ENCODE measurements at places on chromosomes 7 and 10. TPM values are rescaled to one million over a fixed set of nuclear protein-coding genes. Genes with fewer than 3 reads are reported as not detected.

DNA sequence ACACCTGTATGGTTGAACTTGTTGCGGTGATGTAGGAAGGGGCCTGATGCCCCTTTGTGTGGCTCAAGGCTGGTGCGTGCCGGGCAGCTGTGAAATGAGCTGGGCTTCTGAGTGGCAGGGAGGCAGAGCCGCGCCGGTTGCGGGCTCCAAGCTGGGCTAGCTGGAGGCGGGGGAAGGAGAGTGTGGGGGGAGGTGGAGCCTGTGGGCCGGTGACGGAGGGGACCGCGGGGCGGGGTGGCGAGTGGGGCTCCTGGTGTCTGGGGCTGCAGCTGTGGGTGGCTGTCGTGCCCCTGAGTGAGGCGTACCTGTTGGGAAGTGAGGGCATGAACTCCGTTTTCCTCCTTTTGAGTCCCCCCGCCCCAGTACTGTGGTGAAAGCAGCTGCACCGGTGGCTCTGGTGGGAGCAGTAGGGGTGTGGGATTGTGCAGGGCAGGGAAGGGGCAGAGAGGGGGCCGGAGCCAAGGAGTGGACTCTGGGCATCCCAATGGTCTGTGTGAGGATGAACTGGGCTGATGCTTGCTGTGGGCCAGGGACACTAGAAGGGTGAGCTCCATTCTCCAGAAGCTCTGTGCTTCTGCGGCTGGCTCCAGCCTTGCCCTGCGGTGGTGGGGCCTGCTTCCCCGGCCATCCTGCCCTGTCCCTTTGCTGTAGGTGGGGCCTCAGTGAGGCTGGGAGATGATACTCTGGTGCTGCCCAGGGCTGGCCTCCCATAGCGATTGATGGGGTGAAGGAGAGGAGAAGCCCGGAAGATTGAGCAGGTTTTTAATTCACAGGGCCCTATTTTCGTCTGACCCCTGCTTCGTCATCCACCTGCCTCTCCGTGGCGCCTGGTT lies 41.7 kb downstream of the INPP5A start:
- peak; percentile 33 for DNase-seq

DNA sequence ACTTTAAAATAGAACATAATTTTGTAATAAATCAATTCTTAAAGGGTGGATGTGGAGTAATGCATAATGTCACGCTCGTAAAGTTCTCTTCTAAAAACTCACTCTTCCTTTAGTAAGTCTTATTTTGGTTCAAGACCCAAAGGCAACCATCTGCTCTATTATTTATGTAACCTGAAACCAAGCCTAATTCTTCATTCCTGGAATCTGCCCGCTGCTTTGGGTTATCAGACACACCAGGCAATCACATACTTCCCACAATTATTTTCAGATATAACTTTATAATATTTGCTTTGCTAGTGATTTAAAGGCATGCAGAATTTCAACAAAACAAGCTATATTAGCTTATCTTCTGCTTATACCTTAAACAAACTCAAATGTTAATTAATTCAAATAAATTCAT lies 39.0 kb downstream of the RAB11FIP2 start:
- DNase-seq, result no peak

GRCh38 chr7:141258559-141258958 lies 184.7 kb downstream of the TMEM178B start:
- no peak for DNase-seq

DNA sequence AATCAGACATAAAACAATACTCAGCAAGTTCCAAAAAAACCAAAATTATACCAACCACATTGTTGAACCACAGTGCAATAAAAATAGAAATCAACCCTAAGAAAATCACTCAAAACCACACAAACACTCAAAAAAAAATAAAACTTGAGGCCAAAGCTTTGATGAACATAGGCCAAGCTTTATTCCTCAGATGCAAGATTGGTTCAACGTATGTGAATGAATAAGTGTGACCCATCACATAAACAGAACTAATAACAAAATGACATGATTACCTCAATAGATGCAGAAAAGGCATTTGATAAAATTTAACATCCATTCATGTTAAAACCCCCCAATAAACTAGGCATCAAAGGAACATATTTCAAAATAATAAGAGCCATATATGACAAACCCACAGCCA lies 506.1 kb upstream of the FZD8 start:
- DNase-seq, result no peak

- no peak for DNase-seq
Observed at GRCh38 chr7:128240696-128241386, at the start of gene LEP. Gene LEP, plus strand, starts transcription at chr7:128241278. Its CDS starts 10,741 bp downstream, at chr7:128252019.

DNA sequence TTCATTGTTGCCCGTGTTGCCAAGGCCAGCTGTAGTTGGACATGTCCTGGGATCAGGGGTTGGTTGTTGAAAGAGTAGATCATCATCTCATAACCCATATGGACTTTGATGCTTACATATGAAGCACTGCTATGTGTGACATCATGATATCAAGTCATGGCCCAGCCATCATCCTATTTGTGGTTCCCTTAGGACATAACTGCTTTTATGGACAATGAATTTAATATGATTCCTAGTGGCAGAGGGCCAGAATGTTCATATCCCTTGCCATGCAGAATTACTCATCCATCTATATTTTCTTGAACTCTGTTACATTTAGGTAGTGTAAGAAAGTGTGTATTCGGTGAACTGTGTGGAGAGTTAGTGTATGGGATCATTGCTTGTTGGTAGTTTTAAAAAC lies 343.9 kb upstream of the LRGUK start:
- DNase-seq, result no peak

- DNase-seq, result no peak
Observed at GRCh38 chr7:99143521-99143852, 421 bp downstream of the SMURF1 start.

Gene TLX1
- total RNA-seq, result not detected

Gene TMEM273
- 19.0 TPM for total RNA-seq

Gene MYO3A
- total RNA-seq, result not detected

Gene C10orf105
- 0.27 TPM for total RNA-seq

Gene CDC14C
- total RNA-seq, result not detected

Gene IQCE
- total RNA-seq, result 4.0 TPM
